ENCODE measurements at places on chromosomes 7 and 10.

DNA sequence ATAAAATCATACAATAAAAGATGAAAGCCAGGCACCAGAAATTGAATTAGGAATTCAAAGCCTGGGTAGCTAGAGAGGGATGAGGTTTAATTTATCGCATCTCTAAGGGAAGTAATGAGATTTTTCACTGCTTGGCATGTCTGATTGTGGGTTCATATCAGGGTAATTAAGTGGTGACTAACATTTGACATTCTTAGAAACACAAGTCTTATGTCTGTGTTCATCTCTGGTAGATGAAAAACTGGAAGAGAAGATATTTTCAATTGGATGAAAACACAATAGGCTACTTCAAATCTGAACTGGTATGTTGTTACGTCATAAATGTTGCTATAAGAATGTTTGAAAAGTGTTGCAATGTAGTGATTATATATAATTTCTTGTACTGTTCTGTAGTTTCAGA, 36.8 kb upstream of the ARMS2 start:
- no peak for DNase-seq

DNA sequence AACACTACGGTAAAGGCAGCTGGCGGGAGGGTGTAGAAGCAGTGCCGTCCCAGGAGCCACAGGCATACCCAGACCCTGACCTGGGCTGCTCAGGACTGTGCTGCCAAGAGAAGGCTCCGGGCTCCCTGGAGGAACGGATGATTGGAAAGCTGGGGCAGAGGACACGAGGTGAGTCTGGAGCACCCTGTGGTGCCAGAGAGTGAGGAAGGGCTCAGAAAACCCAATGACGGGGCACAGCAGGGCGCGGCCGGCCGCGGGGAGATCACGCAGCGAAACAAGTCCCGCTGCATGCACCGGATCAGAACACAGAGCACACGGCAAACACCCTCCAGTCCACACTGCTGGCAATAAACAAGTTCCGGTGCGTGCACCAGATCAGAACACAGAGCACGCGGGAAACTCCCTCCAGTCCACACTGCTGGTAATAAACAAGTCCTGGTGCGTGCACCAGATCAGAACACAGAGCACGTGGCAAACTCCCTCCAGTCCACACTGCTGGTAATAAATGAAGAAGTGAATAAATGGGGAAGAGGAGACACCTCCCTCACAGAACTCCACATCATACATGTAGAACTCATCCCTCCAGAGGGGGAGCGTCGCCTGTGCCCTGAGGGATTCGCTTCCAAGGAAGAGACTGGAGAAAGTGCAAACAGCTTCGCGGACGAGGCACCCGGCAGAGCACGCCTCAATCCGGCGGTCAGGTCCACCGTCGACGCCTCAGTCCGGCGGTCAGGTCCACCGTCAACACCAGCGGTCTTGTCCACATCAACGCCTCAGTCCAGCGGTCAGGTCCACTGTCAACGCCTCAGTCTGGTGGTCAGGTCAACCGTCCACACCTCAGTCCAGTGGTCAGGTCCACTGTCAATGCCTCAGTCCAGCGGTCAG, 265.0 kb downstream of the MAD1L1 start:
- DNase-seq, result no peak

DNA sequence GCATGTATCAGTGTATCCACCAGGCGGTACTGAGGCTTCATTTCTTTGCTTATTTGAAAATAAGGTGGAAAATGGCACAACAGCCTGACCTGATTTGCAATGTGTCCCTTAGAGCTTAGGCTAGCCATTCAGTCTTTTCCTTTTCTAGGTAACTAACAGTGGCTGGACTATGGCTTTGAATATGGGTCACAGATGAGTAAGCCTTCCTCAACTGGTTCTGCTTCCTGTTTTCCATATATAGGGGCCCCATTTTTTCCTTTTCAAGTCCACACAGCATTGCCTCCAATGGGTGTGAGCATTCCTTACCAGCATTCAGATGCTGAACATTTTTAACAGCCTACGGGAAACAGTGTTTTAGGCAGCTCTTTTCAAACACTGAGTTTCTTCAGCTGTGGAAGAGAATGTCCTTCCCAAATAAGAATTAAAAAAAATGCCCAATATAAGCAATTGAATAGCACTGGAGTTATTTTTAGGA, 3.9 kb upstream of the ITGB1 start:
- no peak for DNase-seq

DNA sequence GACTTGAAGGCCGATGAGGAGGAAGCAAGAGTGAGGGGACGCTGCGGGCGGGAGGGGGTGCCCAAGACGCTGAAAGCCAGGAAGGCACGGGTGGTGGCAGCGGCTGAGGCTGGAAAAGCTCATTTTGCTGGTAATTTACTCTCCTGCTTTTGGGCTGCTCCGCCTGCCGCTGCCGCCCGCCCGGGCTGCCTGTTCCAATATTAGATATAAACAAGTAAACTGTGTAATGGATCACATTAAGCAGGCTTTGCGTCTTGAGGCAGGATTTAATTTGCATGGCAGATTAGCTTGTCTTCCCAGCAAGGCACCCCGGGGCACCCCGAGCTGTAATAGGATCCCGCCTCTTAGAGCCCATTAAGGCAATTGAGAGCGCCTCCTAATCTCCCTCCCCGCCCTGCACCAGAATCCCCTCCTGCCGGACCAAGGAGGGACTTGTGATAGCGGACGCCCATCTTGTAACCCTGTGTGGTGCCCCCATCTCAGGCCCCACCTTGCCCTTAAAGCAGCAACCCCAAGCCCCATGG, 46.1 kb upstream of the SLF2 start:
- DNase-seq, result no peak

GRCh38 chr10:117460846-117461765, 81.4 kb upstream of the EMX2 start:
- DNase-seq, result no peak

DNA sequence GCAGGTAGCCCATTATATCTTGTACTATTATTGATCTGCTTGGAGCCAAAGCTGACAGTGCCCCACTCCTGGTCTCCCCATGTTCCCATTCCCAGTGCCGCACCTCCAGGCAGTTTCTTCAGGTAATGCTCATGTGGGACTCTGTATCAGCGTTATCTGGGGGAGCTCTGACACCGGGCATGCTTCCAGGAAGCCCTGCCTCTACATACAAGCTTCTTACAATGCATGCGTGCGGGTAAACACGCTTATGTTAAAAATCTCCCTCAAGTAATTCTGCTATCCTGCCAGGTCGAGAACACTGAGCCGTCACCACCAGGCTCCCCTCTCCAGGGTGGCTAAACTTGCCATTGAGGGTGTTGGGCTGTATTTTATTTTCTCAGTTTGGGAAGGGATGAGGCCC, 61.6 kb upstream of the LBX1 start:
- no peak for DNase-seq

- no peak for DNase-seq
Observed at GRCh38 chr10:90381468-90381867, 476.4 kb downstream of the HTR7 start.

- DNase-seq, result no peak
Observed at GRCh38 chr10:131437556-131438475, 126.3 kb upstream of the TCERG1L start.

DNA sequence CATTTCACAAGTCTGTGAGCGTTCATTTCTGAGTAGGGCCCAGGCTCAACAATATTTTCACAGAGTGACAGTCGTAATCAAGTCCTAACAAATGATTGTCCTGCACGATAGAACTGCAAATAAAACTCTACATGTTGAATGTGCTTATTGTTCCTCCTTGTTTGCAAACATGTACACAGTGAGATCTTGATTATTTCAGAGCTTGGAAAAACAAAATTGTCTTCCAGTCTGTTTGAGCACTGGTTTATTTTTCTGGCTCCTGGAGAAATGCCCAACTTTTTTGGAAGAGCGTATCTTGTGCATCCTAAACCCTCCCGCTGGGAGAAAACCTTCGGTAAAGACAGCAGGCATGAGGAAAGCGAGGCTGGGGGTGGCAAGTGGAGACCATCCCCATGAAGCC, 91.1 kb downstream of the TEX36 start:
- DNase-seq, result no peak

GRCh38 chr7:3065724-3066143, 22.1 kb upstream of the CARD11 start:
- no peak for DNase-seq

DNA sequence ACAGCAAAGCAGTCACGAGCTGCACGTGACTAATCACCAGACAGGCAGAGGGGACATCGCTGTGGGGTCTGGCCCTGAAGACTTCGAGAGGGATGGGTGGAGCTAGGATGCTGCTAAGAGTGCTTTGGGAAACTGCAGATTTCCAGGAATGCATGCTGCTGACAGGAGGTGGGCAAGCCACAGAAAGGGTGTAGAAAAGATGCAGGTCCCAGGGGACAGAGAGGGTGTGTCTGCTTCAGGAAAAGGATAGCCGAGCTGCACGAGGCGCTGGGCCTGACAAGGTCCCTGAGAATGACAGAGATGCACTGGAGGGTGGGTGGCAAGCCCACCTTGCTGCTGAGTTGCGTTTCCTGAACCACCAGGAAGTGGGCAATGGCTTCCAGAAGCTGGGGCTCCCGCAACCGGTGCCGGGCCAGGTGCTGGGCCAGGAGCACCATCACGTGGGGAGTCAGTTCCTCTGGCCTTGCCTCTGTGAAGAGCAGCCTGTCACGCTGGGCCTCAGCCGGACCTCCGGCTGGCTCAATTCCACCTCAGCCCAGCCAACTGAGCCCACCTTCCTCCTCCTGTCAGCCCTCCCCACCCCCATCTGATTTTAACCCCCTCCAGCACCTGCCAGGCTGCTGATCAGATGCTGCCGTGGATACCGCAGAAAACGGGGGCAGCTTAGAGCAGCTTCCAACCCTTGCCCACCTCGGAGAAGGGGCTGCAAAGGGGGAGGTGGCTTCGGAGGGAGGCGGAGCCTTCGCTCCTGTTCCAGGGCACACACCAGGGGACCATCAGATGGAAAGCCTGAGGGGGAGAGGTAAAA, 2.2 kb downstream of the FASTK start:
- no peak for DNase-seq

DNA sequence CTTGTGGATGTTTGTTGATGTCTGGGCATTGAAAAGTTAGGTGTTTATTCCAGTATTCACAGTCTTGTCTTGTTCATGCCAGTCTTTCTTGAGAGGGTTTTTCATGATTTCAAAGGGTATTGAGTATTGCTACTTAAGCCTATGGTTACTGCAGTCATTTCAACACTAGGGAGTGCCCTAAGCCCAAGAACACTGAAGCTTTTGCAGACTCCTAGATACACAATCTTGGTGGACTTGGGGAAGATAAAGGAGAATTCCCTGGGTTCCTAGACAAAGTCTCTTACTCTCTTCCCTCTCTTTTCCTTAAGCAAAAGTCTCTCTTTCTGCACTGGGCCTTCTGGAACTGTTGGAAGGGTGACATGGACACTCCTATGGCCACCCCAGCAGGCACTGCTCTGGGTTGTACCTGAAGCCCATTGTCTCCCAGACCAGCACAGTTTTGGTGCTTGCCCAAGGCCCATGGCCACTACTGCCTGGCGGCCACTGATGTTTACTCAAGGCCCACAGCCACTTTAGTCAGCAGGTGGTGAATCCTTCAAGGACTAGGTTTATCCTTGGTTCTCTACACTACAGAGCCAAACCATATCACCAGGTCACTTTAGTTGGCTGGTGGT, 24.9 kb downstream of the SAMD9 start:
- no peak for DNase-seq

- DNase-seq, result peak; percentile 38
Observed at GRCh38 chr10:101602761-101603398, 14.8 kb downstream of the DPCD start.

GRCh38 chr10:91796331-91797047, 1.7 kb upstream of the TNKS2 start:
- peak; percentile 8 for DNase-seq

- peak; percentile 22 for DNase-seq
Observed at GRCh38 chr7:108973075-108973474, 403.4 kb downstream of the DNAJB9 start.

DNA sequence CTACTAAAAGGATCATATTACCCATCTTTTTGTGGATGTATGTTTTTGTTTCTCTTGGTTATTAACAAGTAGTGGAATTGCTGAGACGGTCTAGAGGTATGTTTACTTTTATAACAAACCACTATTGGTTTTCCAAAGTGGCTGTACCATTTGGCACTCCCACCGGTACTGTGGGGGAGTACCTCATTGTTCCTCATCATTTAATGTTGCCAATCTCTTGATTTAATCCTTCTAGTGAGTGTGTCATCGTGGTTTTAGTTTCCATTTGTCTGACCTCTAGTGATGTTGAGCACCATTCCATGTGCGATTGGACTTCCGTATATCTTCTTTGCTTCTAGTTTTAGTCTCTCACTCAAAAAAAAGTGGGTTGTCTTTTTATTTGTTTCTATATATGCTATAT, 50.4 kb downstream of the RBM33 start:
- DNase-seq, result no peak

DNA sequence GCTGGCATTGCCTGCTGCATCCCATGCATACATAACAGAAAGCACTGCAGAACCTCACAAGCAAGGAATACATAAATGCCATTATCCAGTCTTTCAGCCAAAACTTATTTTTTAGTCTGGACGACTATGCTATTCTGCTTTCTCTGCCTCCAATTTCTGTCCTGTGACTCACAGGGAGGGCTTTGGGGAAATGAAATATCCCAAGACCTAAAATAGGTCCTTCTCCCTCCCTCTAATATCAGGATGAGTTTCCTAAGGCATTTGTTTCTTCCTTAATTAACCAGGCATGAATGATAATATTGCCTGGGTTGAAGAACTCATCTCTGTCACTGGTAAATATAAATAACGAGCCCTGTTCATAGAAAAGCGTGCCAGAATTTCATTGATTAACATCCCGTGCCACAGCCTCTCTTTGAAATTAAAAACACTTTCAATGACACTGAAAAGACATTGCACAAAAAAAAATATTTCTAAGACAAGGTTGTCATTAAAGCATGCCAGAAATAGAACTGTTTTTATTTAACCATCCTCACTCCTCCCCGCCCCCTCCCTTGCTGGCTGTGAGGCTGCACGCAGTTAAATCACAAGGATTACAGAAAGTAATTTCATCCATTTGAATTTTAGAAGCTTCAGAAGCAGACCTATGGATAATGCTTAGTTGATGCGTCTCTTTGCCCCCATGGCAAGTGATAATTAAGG, 103.0 kb upstream of the ANKRD1 start:
- no peak for DNase-seq

DNA sequence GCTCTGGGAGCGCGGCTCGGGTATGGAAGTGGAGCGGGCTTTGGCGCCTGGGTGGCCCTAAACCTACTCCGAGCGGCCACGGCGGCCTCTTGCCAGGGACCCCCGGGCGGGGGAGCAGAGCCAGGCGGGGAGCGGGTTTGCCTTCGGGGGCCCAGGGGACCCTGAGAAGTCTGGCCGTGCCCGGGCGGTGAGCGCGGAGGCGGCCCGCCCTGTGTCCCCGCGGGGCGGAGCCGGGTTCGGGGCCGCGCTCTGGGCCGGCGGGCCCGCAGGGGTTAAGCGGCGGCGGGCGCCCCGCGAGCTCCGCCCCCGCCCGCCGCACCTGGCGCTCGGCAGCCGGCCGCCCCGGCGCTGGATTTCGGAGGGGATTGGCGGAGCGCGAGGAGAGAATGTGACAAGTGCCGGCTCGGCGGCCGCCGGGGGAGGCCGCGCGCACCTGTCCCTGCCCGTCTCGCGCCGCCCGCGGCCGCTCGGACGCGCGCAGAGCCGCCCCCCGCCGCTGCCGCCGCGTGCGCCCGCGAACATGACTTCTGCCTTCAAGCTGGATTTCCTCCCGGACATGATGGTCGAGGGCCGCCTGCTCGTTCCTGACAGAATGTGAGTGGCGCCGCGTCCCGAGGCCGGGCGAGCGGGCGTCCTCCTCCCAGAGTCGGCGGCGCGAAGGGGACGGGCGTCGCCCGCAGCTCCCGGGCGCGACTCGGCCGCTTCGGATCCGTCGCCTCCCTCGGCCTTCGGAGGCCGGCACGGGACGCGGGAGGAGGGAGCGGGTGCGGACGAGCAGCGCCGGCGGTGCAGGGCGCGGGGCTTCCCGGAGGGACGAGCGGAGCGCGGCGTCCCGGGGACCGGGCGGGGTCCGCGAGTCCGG, at the start of gene CELF2:
CELF2 (plus strand) TSS at position 303 of the 862 bp plus-strand sequence; CDS start at position 521, 218 bp downstream.
- peak; percentile 69 for DNase-seq
